ENCODE measurements at places on chromosomes 2 and 18.

DNA sequence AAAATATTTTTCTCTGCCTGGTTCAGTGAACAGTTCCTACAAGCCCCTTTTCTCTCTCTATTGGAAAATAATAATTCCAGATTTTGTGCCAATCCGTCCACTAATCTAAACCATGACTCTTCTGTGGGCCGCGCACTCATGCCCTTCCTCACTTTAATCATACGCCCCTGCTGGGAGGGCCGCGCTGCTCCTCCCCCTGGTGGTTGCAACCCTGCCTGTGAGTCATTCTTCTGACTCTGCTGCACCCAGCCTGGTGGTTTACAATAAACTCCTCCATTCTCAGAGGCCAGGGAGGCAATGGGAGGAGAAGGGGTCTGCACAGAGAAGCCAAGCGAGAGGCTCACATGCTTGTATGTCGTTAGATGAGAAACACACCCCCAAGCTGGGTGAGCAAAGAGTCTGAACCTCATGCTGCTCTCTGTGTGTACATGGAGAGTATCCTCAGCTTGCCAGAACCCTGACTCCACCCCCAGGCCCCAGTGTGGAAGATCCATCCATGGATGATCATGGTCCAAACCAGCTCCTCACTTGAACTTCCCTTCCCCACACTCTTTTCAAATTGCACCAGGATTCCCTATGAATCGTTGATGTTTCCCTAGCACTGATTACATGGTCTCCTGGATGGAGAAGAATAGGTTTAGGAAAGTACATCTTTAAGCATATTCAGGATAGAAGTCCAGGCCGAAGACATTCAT lies 228.9 kb downstream of the ANKRD30B start:
- DNase-seq: no peak

DNA sequence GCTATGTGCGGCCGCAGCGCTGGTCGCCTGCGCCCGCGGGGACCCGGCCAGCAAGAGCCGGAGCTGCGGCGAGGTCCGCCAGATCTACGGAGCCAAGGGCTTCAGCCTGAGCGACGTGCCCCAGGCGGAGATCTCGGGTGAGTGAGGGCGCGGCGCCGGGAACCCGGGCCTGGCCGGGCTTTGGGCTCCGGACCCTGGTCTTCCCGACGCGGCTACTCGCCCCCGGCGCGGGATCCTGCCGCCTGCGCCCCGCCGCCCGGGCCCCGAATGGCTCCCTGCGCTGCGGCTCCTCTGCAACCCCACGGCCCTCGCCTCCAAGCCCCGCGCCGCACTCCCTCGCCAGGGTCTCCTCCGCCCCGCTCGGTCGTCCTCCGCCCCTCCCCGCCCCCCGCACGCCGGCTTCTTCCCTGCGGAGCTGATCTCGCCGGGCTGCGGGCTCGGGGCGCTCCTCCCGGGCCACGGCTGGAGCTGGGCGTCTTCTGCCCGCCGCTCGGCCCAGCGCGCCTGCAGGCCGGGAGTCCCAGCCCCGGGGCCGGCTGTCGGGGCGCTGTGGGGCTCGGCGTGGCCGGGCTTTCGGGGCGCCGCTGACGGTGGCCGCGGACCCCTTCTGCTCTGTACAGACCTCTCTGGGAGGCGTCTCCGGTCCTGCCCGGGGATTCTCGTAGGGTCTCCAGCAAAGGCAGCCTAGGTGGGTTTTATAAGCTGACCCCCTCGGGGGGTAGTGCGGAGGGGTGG lies 652 bp downstream of the GPC1 start:
- no peak for DNase-seq

DNA sequence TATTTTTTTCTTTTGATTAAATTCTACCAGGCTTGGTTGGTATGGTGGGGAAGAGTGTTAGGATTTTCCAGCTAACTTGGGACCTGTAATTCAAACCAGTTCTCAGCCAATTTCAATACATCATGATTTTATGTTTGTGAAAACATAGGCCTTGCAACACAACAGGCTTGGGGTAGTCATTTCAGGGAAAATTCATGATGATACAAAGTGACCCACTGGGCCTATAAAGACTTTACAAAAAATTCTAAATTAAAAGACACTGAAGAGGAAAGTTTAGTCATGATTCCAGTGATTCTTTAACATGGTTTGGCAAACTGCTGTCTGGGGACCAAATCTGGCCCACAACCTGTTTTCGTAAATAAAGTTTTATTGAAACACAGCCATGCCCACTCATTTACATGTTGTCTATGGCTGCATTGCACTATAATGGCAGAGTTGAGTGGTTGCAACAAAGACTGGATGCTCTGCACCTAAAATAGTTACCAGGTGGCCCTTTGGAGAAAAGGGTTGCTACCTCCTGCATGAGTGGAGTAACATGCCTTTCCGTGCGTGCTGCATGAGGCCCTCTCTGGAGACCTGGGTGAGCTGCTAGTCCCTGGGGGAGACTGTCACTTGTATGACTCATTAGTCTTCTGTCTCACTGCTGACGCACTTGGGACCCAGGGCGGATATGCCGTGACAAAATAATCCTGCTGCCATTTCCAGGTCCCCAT lies 73.6 kb downstream of the NPAS2 start:
- DNase-seq: no peak

DNA sequence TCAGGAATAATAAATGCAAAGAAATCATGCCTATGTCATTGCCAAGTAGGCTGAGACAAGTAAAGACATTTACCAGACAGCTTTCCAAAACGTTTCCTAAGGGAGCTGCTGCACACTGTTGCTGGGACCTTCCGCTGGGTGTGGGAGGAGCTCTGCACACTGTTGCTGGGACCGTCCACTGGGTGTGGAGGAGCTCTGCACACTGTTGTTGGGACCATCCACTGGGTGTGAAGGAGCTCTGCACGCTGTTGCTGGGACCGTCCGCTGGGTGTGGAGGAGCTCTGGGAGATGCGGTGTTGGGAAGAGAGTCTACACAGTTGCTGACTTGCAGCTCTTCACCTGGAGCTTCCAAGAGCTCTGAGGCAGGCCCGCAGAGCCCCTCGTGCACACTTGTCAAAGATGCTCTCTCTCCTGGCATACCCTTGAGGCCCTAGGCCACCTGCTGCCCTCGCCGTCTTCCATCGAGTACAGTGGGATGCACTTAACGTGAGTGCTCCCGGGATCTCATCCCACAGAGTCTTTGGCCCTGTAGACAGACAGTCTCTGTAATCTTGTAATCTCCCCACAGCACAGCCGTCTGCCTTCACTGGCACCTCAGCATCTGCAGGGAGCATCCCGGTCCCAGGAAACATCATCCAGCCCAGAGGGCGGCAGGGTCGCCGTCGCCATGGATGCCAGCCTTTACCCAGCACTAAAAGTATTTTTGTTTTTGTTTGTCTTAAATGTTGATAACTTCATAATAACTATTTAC lies 51.4 kb downstream of the TRAPPC12 start:
- DNase-seq: no peak

DNA sequence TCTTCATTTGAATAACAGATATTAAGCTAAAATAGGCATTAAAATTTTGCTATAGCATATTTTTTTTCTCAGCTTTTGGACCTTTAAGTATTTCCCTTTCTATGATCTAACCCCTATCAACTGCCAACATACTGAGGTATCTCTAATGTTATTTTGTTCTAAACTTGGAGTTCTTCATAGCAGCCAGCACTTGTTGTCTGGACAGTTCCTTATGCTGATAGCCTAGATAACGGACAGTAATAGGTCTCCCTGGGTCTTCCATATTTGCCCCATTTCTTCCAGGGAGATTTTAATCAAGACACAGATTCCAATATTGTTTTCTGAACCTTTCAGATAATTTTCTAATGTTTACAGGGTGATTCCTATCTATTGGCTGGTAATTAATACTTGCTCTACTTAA lies 475.8 kb upstream of the MAP2 start:
- no peak for DNase-seq

DNA sequence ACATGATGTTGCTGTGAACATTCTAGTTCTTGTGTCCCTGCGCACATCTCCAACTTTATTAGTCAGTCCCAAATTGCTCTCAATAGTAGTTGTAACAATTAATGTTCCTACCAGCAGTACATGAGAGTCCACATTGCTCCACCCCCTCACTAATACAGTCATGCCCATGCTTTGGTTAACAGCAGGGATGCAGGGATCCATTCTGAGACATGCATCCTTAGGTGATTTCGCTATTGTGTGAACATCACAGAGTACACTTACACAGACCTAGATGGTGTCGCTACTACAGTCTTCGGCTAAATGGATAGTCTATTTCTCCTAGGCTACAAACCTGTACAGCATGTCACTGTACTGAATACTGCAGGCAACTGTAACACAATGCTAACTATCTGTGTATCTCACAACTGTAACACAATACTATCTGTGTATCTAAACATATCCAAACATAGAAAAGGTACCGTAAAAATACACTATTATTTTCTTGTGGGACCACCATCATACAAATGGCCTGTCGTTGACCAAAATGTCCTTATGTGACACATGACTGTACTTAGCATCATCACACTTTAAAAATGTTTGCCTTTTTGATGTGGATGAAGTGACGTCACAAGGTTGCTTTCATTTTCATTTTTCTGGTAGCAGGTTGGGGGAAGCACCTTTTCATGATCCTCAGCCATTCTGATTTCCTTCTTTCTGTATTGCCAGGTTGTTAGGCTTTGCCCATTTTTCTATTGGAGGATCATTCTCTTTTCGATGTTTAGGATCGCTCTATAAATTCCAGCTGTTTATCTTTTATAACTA lies 82.9 kb upstream of the RNF152 start:
- no peak for DNase-seq

DNA sequence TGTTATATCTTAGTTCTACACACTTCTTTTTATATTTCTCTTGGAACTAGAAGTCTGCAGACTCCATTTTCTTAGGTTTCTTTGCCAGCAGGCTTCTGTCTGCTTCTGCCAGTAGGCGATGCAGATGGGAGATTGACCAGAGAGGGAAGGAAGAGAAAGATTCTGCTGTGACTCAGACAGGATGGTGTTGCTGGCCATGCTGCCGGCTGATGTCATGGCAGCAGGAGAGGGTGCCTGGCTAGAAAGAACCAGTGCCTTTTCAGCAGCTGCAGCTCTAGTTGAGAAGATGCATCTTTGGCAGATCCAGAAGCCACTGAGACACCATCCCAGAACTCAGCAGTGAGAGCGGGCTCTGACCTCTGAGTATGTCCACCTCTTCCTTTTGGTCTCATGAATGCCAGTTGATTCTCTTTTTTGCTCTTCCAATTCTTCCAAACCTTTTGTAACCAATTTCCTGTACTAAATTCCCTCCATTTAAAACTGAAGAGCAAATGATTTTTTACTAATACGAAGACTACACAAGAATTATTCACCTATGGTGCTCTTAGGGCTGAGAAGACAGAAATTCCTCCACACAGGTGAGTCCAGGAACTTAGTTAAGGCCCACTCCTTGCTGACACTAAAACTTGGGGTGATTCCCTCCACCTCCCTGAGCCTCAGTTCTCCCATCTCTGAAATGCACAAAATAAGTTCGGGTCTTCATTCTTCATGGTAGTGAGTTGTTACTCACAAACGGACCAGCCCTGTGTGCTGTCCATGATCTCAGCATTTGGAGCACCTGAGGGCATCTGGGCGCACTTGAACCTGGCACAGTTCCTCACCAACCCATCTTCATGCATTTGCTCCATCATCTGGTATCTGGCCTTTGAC lies 200.7 kb downstream of the MYCN start:
- no peak for DNase-seq

- no peak for DNase-seq
Observed at GRCh38 chr2:161096336-161096735, 63.9 kb upstream of the TANK start.

DNA sequence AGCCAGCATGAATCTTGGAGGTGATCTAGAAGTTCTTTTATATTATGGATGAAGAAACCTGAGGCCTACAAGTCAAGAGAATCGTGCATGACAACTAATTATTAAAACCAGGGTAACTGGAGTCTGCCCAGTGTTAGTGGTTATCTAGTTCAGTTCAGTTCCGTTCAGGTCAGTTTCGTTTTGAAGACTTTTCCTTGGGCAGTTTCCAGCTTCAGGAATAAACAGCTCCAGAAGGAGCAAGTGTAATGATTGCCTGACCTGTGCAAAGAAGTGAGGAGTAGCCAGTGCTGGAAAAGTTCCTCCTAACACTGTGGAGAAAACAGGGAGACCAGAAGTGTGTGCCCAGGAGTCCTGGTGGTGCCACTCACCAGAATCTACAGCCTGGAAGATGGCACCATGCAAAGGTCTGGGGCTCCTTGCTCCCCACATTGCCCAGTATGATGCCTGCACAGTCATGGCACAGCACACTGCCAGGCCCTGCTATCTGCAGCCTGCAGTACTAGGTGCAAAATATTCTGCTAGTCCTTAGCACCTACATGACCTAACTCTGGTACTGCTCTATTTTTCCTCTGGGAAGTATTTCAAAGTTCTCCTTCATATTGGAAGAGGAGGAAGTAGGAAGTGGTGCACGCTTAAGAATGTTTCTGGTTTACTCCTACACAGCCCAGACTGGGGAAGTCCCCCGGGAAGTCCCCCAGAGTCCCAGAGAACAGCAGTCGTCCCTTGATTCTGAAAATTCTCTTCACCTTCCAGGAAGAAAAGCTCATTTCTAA lies 65.8 kb downstream of the SUMO1 start:
- no peak for DNase-seq

DNA sequence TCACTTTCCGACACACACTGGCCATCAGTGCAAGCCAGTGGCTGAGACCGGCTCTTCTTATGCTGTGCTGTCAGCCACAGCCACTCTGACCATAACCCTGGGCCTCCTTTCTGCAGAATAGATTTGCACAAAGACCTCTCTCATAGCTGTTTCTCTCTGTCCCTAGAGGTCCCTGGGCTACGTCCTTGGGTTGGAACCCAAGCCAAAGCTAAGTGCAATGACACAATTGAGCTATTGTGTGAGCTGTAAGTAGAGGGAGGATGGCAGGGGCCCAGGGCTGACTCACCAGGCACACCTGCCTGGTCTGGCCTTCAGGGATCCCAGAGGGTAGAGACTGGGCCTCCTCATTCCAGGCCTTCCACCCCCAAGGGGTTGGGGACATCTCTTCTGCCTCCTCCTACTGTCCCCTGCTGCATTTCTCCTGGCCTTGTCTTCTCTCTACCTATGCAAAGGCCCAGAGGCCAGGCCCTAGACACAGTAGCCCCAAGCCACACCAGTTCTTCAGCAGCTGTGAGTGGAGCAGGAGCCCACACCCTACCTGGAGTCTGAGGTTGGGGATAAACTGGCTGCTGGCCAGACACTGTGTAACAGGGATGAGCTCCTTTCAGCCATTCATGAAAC lies 174.6 kb downstream of the NCK2 start:
- DNase-seq: no peak

DNA sequence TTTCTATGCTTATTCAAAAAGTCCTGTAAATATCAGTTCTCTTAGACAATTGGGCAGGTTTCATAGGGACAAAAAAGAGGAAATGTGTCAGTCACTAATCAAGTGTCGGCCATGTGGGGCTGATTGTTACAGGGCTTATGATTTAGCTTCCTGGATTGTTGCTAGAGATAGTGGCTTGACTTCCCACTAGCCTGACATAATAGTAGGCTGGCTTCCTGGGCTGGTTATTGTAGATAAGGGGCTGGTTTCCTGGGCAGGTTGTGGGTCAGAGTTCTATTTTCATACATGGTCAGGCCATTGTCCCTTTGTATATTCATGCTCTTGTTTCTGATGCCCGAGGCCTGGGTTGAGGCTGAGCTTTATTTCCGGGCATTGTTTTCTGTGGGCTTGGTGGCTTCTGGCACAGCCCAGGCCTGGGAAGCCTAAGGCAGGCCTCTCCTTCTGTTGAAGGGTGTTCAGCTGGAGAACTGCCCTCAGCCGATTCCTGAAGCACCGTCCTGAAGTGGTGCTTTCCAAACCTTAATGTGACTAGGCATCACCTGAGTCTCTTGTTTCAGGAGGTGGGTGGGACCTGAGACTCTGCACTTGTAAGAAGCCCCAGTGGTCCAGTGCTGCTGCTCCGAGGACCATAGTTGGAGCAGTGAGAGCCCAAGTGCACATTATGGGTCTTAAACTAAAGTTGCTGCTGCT lies 37.0 kb downstream of the CD8B2 start:
- no peak for DNase-seq
